Caudate nucleus (tissue), 63 donors: ENCODE measurements at places on chromosomes 11 and 22.

DNA sequence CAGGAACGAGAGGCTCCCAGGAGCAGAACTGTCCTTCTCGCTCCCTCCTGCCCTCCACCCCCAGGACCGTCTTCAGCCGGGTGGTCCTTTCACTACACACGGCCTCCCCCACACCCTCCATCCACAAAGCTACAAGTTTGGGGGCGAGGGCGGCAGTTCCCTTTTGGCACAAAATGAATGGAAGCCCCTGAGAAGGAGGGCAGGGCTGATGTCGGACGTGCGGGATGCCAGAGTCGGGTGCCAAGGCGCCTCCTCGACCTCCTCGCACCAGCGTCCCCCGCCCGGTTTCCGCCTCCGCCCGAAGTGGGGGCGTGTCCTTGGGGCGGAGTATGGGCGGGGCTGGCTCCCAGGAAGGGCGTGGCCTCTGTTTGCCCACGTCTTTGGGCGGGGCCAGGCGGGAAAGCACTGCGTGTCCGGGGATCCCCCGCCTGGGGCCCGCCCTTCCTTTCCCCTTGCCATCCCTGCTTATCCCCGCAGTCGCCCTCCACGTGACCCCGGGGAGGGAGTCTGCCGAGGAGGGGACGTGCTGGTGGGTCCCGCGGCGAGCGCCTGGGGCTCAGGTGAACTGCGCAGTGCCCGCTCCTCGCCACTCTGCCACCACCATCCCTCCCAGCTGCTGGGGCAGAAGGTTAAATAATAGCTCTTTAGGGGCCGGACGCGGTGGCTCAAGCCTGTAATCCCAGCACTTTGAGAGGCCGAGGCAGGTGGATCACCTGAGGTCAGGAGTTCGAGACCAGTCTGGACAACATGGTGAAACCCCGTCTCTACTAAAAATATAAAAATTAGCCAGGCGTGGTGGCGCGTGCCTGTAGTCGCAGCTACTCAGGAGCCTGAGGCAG, 937 bp upstream of the EFEMP2 start:
- DNase-seq, result peak; percentile 91

GRCh38 chr11:114616516-114616915, 20.9 kb upstream of the NXPE4 start:
- DNase-seq, result no peak

GRCh38 chr11:108788565-108789199, 123.8 kb downstream of the DDX10 start:
- no peak for DNase-seq

GRCh38 chr22:30017375-30018223, 62.7 kb upstream of the HORMAD2 start:
- DNase-seq, result no peak

DNA sequence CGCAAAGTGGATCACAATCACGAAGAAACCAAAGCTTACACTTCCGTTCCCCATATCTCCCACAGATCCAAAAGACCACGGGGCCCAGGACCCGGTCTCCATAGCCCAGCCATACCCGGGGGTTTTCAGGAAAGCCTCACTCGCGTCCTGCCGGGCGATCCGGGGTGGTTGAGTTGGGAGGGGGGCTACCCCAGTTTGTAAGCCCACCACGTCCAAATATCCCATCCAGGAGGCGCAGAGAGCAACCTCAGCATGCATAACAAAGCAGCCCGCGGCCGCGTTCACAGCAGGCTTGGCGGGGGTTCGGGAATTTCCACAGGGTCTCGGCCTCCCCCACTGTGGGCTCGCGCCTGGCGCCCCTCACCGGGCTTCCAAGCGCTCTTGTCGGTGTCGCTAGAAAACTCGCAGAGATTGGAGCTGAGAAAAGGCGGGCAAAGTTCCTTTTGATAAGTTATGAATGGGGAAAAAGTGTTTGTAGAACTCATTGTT, 9.5 kb downstream of the SDF2L1 start:
- no peak for DNase-seq

- DNase-seq, result no peak
These were observed 67.8 kb upstream of the ADORA2A start for GRCh38 chr22:24359452-24360120.

- DNase-seq, result no peak
These were observed 43.9 kb upstream of the GRIK4 start for GRCh38 chr11:120467627-120468026.

GRCh38 chr11:83330303-83330702, 44.1 kb upstream of the CCDC90B start:
- DNase-seq, result no peak
